Activated T-cell treated with anti-CD3 and anti-CD28 coated beads, Interleukin-2, amount 50 U/mL, for 48 hours (primary cell): ENCODE measurements at places on chromosomes 3 and 15.

DNA sequence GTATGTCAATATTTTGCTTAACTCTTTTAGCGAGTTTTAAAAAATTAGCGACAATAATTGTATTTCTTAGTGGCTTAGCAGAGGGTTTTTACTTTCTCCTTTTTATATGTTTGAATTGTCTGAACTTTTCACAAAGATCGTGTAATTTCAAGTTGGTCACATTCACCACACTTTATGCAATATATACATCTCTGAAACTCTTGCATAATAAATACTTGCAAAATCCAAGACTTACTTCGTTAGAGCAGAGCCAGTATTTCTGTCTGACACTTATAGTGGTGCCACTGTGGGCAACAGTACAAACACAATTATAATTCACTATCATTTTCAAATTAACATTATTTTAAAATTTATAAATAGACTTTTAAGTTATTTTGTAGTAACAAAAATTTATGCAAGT lies 62.0 kb downstream of the SUCNR1 start:
- no peak for DNase-seq

DNA sequence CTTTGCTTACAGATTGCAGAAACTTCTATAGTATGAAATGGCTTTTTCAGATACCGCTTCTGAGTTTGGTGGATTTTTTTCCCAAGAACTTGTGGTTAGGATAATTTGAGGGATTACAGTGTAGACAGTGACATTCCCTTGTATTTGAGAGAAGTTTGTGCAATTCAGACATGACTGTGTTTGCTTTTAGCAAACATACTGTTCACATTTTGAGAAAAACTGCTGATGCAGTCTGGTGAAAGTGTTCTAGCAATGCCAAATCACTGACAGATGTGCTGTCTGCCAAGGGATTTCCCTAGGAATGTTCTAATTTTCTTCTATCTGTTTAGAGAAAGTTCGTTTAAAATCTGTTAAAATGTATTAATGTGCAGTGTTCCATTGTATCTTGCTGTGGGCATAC lies 652.6 kb downstream of the FHIT start:
- no peak for DNase-seq

GRCh38 chr3:110494728-110495127 lies 576.9 kb upstream of the NECTIN3 start:
- DNase-seq: no peak

- DNase-seq: no peak
Observed at GRCh38 chr3:181417748-181418147, 294.0 kb upstream of the SOX2 start.

- DNase-seq: peak; percentile 62
Observed at GRCh38 chr3:16448639-16449070, 64.8 kb downstream of the RFTN1 start.

GRCh38 chr3:15651396-15651795 lies 49.9 kb downstream of the BTD start:
- DNase-seq: no peak

GRCh38 chr3:49110780-49111179 lies 6.2 kb upstream of the QARS1 start:
- DNase-seq: no peak

GRCh38 chr3:139538733-139539132 lies 809 bp downstream of the RBP1 start:
- DNase-seq: no peak

DNA sequence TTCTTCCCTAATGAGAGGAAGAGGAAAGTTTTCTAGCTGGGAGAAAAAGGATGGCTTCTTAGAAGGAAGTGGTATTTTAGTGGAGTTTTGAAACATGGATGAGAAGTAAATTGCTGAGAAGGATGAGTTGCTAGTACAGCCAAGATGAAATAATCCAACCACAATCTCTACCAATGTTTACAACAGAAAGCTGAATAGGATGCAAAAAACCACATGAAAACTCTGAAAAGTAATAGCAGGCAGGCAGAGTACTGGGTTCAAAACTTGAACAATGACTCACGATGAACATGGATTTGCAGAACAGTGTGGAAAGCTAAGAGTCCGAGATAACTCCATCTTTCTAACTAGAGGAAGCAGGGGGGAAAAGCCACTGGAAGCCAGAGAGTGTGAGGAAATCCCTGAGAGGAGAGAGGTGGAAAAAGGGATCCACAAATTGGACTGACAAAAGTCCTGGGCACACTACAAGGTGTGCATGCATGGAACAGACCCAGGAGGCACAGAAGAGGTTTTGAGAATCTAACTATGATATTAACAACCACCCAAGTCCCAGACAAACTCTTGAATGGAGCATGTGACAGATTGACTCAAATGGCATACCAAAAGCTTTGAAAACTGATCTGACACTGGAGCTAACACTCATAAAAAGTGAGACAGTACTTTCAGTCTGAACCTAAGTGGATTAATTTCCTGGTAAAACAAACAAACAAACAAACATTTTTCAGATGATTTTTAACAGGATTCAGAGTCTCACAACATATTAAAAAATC lies 76.7 kb downstream of the ST6GAL1 start:
- peak; percentile 18 for DNase-seq

DNA sequence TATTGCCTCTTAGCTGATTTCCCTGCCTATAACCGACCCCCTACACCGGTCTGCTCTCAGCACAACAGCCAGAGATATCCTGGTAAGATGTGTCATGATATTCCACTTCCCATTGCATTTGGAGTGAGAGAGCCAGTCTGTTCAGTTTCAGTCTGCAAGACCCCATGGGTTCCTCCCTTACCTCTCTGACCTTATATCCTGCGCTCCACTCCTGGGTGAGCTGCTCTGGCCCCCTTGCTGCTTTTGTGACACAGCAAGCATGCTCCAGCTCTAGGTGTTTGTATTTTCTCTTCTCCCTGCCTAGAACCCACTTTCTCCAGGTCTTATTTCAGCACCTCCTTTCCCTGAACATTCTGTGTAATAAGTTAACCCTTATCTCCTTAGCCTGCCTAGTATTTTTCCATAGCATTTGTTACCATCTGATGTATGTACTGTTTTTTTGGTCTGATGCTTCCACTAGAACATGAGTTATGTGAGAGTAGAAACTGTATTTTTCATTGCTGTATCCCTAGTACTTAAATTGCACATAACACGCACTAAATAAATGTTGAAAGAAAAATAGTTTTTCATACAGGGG lies 44.2 kb downstream of the CMTM8 start:
- no peak for DNase-seq

GRCh38 chr15:77014132-77015081 lies 19.5 kb downstream of the PSTPIP1 start:
- DNase-seq: peak; percentile 55

- no peak for DNase-seq
Observed at GRCh38 chr15:91855684-91856489, 2.4 kb downstream of the SLCO3A1 start.

DNA sequence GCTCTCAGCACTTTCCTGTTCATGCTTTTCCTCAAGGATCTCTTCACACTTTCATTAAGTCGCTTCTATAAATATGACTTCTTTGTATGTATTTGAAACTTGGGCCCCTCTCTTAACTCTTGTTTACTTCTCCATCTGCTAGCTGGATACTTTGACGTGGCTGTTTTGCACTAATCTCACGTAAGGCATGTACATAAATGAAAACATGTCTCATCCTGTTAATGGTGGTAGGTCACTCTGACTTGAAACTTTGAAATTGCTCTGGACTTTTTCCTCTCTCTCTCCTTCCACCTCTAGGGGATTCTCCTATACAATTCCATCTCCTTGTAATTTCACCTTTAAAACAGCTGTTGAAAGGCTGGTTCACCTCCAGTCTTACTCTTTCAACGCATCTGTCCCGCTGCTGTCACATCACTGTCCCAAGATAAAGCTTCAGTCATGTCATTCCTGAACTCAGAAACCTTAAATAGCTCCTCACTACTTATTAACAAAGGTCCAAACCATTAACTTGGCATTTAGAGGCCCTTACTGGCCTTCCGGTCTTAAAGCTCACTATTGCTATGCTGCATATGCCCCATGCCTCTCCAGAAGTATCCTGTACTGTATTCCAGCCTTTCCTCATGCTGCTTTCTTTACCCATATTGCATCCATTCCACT lies 1.2 kb downstream of the BLOC1S6 start:
- no peak for DNase-seq

GRCh38 chr15:91710080-91710698 lies 143.3 kb upstream of the SLCO3A1 start:
- no peak for DNase-seq

DNA sequence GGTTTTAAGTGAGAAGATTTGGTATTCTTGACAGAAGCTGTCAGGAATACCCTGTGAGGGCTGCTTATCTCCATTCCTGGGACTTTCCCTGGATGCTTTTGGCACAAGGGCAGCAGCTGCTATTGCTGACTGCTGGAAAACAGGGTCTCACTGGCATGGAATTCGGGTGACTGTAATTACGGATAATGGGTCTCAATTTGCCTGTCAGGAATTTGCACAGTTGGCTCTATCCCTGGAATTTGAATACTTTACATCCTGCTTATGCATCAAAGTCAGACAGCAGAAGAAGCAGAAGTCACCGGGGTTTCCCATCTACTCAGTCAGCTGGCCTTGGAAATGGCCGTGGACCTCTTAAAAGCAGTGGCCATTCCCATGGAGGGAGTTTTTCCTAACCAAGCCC lies 25.9 kb upstream of the AKAP13 start:
- no peak for DNase-seq

GRCh38 chr15:82943176-82943575 lies 9.3 kb downstream of the HOMER2 start:
- no peak for DNase-seq

GRCh38 chr15:64610257-64610919 lies 150.0 kb downstream of the ZNF609 start:
- no peak for DNase-seq

GRCh38 chr3:131361464-131362421 lies 19.8 kb upstream of the NUDT16 start:
- DNase-seq: no peak

- no peak for DNase-seq
Observed at GRCh38 chr3:70554170-70554569, 241.7 kb upstream of the MDFIC2 start.

- DNase-seq: no peak
Observed at GRCh38 chr3:177338697-177339219, 141.5 kb upstream of the TBL1XR1 start.

DNA sequence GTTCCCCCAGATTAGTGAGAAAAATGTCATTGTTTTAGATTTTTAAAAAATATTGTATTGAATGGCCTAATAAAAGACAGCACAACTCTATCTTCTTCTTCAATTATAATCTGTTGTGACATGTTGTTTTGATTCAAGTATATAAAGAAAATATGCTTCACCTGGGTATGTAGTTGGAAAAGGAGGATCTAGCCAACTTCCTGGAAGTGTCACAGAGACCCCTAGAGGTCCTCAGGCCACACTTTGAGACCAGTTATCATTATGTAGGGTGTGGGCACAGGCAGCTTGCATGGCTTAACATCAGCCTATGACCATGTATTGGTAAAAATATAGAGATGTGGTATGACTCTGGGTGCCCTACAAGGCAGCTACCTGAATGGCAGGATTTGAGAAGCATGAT lies 14.7 kb upstream of the RYR3 start:
- DNase-seq: no peak

DNA sequence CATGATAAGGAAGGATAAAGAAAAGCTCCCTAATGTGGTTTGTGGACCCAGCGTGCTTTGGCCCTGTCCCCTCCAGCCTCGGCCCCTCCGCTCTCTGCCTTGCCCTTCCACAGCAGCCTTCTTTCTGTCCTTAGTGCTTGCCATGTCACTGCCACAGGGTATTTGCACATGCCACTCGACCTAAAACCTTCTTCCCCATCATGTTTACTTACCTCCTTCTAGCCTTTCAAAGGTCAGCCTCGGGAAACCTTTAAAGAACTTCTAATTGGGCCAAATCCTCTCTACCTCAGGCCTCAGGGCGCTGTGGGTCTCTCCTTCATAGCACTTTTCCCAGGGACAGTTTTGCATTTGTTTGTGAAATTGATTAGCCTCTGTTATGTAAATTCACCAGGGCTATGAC lies 73.0 kb downstream of the SCN11A start:
- no peak for DNase-seq

- DNase-seq: no peak
Observed at GRCh38 chr15:51830276-51830806, 888 bp downstream of the TMOD3 start.

DNA sequence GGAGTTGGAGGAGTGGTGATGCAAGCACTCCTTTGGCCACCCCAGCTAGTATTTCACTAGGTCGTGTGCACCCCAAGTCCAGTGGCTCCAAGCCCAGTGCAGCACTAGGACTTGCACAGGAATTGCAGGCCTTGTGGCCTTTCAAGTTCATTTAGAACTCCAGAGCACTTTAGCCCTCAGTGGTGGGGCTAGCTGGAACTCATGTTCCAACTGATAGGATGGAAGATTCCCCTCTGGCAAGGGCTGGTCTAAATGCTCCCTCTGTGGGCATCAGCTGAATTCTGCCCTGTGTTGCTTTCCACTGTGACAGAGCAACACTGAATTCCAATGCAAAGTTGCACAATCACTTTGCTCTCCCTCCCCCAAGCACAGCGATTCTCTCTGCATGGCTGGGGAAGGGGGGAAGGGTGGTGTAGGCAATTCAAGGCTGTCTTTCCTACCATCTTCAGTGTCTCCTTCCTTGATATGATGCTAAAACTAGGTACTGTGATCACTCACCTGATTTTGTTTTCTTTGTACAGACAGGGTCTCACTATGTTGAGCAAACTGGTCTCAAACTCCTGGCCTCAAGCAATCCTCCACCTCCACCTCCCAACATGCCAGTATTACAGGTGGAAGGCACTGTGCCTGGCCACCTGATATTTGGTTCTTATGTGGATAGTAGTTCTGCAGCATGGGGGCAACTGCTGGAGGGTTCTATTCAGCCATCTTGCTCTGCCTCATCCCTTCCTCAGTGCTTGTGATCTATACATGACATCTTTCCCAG lies 10.3 kb downstream of the USF3 start:
- DNase-seq: no peak

DNA sequence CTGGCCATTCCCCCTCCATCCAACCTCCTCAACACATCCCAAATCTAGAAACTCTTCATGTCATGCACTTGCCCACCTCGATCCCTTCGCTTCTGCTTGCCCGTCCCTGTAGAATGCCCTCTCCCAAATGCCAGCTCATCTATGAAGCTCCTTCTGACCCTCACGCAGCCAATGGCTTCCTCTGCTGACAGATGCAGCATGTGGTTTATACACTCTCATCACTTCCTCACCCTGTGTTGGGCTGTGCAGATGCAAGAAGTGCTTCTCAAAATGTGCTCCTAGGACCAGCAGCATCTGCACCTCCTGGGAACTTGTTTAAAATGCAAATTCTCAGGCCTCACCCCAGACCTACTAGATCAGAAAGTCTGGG lies 51.7 kb downstream of the SEMA5B start:
- peak; percentile 25 for DNase-seq

- DNase-seq: no peak
Observed at GRCh38 chr15:36271048-36271447, 308.4 kb upstream of the CDIN1 start.

- no peak for DNase-seq
Observed at GRCh38 chr15:81327516-81327915, 3.6 kb upstream of the STARD5 start.

DNA sequence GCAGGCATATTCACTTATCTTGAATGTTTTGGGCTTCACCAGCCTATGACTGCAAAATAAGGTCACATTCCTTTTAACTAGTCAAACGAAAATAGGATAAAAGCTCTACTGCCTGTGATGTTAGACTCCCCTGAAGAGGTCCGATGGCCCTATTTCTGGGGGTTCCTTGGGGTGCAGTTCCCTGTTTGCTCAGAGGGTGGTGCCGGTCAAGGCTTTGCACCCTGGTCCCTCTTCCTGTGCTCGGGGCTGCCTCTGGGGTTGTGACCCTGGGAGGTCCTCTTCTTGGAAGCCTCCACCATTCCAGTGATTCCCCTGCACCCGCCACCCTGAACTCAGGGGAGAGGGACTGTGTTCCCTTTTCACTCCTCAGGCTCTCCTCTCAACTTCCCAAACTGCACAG lies 86.7 kb upstream of the ANKRD34C start:
- no peak for DNase-seq
